ENCODE measurements at places on chromosomes 16 and 17. TPM values are rescaled to one million over a fixed set of nuclear protein-coding genes. Genes with fewer than 3 reads are reported as not detected.

- DNase-seq: no peak
Observed at GRCh38 chr17:77549726-77550366, 408.7 kb upstream of the TNRC6C start.

- DNase-seq: no peak
Observed at GRCh38 chr17:50499270-50499669, 9.0 kb upstream of the MYCBPAP start.

DNA sequence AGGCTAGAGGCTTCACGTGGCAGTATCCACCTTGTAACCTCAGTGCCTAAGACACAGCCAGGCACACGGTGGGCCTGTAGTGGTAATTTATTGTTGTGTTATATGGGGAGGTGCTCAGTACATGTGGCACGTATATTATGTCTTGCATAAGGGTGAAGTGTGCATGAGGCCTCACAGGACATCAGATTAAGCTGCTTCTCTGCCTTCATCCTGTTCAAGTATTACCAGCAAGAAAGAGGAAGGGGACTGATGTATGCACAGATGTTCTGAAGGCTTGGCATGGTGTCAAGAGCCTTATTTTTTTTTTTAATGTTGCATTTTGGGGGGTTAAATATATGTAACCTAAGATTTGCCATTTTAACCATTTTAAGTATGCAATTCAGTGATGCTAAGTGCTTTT is 71.6 kb downstream of the ABCC1 start:
- DNase-seq: no peak

- DNase-seq: no peak
Observed at GRCh38 chr17:1506649-1507267, 9.7 kb downstream of the INPP5K start.

The SLC9A5 gene
- total RNA-seq: 1.1 TPM

Data from cardiac septum (tissue), 1 donor.